Karpas-422 (cell line): ENCODE measurements at places on chromosomes 13 and 19.

GRCh38 chr13:109026266-109026665 lies 396.9 kb downstream of the MYO16 start:
- DNase-seq: no peak

DNA sequence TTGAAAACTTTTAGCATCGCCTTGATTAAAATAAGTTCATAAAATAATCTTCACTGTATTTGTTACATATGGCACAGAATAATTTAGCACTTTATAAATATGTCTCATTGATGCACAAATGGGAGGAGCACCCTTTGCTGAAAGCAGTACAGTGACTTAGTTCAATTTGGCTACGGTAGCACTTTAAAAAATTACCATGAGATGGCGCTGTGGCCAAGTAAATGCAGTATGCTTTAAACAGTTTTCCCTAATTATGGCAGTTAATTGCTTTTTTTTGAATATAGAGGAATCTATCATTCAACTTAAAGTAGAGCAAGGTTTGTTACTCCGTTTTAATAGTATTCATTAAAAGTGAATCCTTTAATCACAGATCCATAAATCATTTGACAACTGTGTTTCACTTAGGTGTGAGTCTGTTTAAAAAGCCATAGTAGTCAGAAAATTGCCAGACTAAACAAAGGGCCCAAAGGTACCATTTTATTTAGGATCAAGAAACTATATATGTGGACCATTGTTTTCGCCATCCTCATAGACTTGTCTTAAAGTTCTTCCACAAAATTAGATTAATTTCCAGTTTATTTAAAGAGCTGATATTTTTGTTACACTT lies 34.7 kb upstream of the ESD start:
- peak; percentile 84 for DNase-seq

- DNase-seq: no peak
Observed at GRCh38 chr13:22933571-22934181, 247.1 kb upstream of the SGCG start.

- DNase-seq: peak; percentile 68
Observed at GRCh38 chr19:23440791-23441190, 45.5 kb upstream of the ZNF91 start.

DNA sequence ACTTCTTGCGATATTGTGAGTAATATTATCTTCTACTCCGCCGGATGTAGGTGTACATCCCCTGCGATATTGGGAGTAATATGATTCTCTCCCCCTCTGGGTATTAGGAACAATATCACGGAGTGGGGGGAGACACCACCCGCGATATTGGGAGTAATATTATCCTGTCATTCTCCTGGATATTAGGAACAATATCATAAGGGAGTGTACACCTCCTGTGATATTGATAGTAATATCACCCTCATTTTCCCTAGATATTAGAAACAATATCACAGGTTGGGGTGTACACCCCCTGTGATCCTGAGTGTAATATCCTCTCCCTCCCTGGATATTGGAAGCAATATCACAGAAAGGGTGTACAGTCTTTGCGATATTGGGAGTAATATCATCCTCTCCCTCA lies 64.3 kb upstream of the CEACAM21 start:
- DNase-seq: no peak

GRCh38 chr13:71864094-71864985 lies 2.7 kb downstream of the DACH1 start:
- no peak for DNase-seq

DNA sequence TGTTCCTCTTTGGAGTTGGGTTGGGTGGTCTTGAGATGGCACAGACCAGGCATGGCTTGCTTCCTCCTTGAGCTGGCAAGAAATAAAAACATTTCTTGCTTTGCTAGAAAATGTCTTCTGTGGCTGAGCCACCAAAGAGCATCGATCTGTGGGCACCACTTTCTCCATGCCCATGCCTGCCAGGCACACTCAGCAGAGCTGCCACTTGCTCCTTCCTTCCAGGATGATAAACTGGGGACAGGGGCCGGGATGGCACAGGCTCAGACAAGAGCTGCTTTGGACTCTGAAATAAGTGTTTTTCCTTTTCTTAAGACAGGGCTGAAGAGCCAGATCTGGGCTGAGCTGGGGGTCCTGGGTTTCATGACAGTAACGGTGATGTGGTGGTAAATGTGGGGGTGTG lies 32.8 kb downstream of the NFIX start:
- DNase-seq: no peak

- DNase-seq: no peak
Observed at GRCh38 chr13:31043957-31044356, 111.5 kb downstream of the TEX26 start.
